ENCODE measurements at places on chromosomes 3 and 15.
A peak's percentile ranks its signal among the peaks of the same experiment; 100 is the strongest.

GRCh38 chr15:40247406-40247971, 8.6 kb downstream of the PAK6 start:
- DNase-seq, result no peak

DNA sequence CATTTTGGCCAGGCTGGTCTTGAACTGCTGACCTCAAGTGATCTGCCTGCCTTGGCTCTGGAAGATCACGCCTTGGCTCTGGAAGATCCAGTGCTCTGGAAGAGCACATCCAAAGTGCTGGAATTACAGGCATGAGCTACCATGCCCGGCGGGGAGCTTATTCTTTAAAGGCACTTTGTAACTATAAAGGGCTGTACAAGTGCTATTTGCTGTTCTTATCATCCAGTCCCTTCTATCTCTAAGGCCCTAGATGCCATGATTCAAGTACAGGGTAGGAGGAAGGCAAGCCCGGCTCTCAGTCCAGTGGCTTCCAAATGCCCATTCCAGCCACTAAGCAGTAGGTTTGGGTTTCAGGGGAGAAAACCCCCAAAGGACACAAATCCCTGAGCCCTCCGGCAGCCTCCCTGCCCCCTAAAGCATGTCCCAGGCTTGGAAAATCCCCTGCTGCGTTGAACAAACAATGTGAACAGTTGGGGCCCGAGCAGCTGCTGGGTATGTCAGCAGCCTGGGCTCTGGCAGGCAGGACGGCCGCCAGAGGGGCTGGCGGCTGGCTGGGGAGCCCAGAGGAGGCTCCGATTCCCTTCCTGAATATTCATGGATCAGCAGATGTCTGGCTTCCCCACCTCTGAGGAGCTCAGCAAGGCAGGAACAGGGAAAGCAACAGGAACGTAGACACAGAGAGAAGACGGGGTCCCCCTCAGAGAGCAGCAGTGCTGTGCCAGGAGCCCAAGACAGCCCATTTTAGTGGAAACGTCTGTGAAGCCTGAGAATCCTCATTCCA, 7.7 kb downstream of the IGDCC4 start:
- DNase-seq, result no peak

DNA sequence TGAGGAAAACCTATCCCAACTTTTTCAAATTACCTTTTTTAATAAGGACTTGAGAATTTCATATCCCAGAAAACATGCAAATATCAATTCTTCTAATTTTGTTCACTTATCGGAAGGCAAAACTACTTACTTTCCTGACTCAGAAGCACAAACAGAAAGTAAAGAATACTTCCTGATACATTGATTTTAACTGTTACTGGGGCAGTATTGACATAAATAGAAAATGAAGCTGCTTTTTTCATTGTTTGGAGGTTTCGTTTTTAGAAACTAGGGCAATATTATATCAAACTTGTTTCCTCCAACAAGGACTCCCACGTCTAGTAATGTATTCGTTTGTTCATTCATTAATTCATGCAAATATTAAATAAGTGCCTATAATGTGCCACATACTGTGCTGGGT, 19.1 kb downstream of the PAQR9 start:
- DNase-seq, result no peak

DNA sequence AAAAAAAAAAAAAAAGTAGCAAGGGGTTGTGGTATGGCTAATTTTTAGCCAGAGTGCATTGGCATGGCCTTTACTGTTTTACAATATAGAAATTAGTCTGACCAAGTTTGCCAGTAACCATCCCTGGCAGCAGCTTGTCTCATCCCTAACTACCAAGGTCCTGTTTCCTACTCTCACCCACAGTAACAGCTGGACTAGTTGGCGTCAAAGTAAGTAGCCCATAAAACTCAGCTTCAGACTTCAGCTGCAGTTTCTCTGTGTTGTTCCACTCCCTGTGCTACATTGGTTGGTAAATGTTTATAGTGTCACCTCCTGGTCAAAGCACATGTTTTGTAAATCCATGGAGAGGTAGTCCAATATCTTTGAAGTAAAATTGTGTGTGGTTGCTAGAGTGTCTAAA, 691.3 kb downstream of the ZPLD1 start:
- no peak for DNase-seq

GRCh38 chr15:24676431-24676830, 856 bp downstream of the NPAP1 start:
- no peak for DNase-seq

GRCh38 chr3:139199421-139200010, 144.3 kb upstream of the MRPS22 start:
- no peak for DNase-seq

DNA sequence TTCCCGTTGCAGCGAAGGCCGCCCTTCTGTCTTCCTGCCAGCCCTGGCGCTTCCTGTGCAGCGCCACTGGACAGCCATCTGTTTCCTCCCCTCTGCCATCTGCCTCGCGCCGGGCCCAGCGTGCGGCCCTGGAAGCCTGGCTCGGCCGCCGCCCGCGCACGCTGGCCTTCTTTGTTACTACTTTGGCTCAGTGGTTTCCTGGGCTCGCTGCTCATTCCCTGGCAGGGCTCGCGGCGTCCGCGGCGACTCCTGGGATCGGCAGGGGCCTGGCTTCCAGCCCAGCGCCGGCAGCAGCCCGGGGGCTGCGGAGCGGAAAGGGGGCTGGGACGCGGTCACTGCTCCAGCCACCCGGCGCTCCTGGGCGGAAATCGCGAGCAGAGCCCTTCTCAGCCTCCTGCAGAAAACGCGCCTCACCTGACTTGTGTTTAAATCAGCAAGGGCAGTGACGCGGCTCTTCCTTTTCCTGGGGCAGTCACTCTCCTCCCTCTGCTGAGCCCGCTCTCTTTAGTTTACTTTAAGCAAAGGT, 10.0 kb downstream of the CMTM7 start:
- peak; percentile 39 for DNase-seq

GRCh38 chr3:126558336-126559071, at the start of gene C3orf22:
TSS of gene C3orf22 (minus strand) at chr3:126558932. CDS start at chr3:126553390, 5,542 bp downstream.
- no peak for DNase-seq

- DNase-seq, result no peak
Observed at GRCh38 chr3:8201886-8202285, 299.7 kb upstream of the LMCD1 start.

- no peak for DNase-seq
Observed at GRCh38 chr3:48130321-48130904, 57.8 kb downstream of the CDC25A start.

- DNase-seq, result no peak
Observed at GRCh38 chr15:57509965-57510364, 81.7 kb upstream of the MYZAP start.

DNA sequence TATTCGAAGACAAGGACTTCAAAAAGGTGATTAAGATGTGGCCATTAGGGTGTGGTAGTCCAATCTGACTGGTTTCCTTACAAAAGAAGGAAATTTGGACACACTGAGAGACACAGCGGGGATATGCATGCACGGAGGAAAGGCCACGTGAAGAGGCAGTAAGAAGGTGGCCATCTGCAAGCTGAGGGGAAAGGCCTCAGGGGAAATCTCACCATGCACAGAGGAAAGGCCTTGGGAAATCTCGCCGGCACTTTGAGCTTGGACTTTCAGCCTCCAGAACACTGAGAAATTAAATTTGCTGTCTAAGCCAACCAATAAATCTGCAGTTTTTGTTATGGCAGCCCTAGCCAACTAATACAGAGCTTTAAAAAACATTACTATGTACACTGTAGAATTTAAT, 78.8 kb downstream of the DLG1 start:
- DNase-seq, result no peak
